SK-MEL-5 (cell line): ENCODE measurements at places on chromosomes 4 and X.
A peak's percentile ranks its signal among the peaks of the same experiment; 100 is the strongest.

DNA sequence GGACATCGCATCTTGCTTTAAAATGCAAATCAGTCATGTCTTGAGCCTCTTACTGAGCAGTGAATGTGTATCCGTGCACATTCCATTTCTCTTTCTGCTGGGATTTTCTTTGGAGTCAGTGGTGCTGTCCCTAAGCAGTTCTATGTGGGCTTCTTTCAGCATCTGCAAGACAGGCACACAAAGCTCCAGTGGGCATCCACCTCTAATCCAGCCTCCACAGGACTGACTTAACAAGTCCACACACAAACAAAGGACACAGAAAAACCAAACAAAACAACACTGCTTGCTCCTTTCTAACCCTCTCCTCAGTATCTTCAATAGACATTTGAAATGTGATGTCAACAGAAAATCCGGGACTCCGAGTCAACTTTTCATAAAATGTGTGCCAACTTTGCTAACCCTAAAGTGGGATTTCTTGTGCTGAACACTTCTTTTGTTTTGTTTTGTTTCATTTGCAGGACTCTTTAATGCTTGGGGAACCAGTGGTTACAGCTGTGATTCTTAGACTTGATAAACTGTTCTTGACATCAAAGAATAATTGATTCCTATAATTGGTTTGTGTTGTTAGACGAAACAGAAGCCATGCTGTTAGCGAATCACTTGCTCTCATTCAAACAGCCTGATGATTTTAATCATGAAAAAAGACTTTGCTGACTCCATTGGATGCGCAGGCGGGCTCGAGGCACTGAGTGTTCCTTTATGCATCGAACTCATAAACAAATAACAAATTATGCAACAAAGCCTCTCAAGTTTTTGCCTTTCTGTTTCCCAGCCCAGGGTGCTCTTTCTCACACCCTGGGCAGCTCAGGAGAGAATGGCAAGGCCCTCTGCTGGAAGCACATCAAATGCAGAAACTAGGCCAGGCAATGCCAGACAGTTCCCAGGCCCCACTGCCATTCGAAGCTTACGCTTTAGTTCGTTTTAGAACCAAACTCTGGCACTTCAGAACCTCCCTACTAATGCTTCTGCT lies 20.1 kb downstream of the ETNPPL start:
- DNase-seq: peak; percentile 33

DNA sequence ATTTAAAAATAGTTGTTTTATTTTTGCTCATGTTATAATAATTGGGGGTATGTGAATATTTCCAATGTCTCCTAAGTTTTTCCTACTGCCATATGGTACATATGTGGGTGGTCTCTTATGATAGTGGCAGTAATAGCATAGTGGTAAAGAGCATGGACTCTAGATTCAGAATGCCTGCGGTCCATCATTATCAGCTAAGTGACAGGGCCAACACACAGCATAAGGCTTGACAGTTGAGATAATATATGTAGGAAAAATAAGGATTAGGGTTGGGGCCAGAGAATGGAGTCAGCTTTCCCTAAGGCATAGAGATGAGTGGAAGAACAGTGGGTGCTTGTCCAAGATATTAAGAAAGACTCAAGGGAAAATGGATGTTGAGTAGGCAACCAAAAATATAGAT lies 2707.5 kb downstream of the PCDH7 start:
- DNase-seq: no peak

DNA sequence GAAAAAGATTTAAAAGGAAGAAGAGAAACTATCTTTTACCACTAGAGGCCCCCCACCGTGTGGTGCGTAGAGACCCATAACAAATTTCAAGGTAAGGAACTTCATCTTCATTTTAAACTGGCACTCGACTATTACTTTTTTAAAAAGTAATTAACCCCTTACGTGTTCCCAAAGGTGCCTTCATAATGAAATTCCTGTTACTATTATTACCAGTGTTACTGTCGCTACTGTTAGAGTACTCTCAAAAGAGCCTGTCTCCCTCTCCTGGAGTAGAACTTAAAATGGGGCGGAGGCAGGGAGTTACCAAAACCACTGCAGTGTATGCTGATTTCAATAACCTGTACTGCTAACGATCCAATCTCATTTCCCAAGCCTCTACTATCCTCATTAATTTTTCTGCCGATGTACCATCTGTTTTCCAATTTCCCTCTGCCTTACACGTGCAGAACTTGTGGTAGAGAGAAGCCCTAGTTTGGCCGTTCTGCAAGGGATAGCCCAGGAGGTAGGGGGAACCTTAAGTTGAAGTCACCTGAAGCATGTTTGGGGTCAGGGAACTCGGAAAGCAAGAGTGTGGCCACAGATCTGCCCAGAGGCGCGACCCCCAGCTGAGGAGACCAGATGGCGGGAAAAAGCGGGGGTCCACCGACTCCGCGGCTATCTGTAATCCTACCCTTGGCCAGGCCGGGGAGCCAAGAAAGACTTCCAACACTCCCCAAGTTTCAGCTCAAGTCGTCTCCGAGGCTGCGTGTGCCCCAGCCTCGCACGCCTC lies 720 bp upstream of the STK26 start:
- peak; percentile 21 for DNase-seq

- DNase-seq: no peak
These were observed 199.7 kb upstream of the MAMLD1 start for GRCh38 chrX:150163221-150163930.

DNA sequence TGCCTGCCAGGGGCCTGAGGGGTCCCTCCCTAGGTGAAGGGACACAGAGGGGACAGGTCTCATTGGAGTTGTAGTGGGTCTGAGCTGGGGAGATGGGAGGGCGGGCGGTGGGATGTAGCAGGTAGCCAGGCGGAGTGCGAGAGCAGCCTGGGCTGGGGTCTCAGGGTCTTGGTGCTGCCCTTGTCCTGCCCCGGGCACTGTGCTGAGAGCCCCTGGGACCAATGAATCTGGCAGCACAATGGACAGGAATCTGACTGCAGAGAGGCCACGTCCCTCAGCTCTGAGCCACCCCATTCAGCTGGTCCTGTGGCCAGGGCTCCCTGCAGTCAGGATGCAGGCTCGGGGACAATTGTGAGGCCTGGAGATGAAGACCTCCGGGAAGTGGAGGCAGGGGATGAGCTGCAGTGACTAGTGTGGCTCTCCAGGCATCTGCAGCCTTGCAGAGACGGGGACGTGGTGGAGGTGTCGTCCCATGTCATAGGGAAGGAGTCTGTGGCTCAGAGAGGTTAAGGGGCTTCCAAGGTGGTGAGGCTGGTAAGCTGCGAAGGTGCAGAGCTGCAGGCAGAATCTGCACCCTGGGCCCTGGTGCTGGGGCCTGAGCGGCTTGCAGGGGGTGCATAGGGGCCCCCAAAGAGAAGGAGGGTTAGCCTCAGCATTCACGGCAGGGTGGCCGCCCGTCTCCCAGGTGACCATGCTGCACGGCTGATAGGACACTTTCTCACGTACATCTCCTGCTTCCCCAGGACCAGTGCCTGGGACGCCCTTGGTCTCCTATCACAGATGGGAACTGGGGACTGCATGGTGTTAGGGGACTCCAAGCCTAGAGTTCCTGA lies 20.6 kb downstream of the NSG1 start:
- DNase-seq: no peak

GRCh38 chr4:25938366-25938765 lies 24.3 kb downstream of the SMIM20 start:
- no peak for DNase-seq

GRCh38 chr4:47145630-47146029 lies 114.3 kb downstream of the GABRB1 start:
- DNase-seq: peak; percentile 10

DNA sequence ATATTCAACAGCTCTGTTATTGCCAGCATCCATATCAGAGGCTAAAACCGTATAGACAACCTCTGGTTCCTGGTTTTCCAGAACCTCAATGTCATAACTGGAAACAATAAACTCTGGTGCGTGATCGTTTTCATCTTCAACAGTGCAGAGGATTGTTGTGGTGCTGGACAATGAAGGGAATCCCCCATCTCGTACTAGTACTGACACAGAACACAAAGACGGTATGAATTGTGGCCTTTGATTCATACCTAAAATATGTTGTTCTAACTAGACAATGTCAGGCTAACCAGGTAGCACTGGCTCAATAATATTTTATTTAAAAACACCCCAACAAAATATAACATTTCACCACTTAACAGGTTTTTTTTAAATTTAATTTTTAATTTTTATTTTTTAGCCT lies 186.9 kb downstream of the DCHS2 start:
- DNase-seq: no peak

DNA sequence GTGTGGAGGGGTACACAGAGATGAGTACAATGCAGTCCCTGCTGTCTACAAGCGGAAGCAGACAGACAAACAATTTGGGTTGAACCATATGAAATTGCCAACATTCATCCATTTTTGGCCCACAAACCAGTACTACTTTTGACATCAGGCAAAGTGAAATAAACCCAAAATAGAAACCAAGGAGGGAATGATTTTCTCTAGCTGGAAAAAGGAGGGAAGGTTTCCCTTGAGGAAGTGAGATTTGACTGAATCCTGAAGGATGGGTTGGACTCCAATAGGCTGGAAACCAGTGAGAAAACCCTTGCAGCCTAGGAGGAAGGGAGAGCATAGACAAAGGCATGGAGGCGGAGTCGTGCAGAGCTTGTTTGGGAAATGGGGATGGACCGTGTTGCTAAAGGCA lies 63.5 kb upstream of the PJA1 start:
- no peak for DNase-seq

GRCh38 chr4:76703676-76704075 lies 194.3 kb downstream of the SOWAHB start:
- DNase-seq: no peak

- DNase-seq: no peak
These were observed 2164.0 kb downstream of the PCDH7 start for GRCh38 chr4:32884198-32884597.
